Naive thymus-derived CD4-positive, alpha-beta T cell (primary cell): ENCODE measurements at places on chromosomes 13 and 19. TPM values are rescaled to one million over a fixed set of nuclear protein-coding genes. Genes with fewer than 3 reads are reported as not detected.

ZNF799 gene
- 4.4 and 4.9 TPM in 2 replicates for total RNA-seq

LGALS7 gene
- not detected in 2 replicates for total RNA-seq

TMEM147 gene
- total RNA-seq = 27.5 TPM

KIR2DL1 gene
- total RNA-seq = not detected

ZNF729 gene
- not detected for total RNA-seq

CACNG7 gene
- total RNA-seq = not detected in 2 replicates

KLK2 gene
- 0.76 TPM in 1 of 2 replicates, not detected in the other for total RNA-seq

SIGLEC8 gene
- not detected in 2 replicates for total RNA-seq
